ENCODE measurements at places on chromosomes 16 and 17. TPM values are rescaled to one million over a fixed set of nuclear protein-coding genes. Genes with fewer than 3 reads are reported as not detected.

MT1G gene
- 35.9 TPM for total RNA-seq

USP10 gene
- total RNA-seq: 116 TPM

GABARAP gene
- 118 TPM for total RNA-seq

GRCh38 chr16:54437921-54438320 is 151.3 kb upstream of the IRX3 start:
- H3K4me3 ChIP-seq: no peak overlapping the region
- no peaks in the 10 kb centered on the region for H3K36me3 ChIP-seq
- no peak for DNase-seq
- H3K27ac ChIP-seq: no peak overlapping the region
- H3K27me3 ChIP-seq: peaks cover 5% of the 10 kb centered on the region

DNA sequence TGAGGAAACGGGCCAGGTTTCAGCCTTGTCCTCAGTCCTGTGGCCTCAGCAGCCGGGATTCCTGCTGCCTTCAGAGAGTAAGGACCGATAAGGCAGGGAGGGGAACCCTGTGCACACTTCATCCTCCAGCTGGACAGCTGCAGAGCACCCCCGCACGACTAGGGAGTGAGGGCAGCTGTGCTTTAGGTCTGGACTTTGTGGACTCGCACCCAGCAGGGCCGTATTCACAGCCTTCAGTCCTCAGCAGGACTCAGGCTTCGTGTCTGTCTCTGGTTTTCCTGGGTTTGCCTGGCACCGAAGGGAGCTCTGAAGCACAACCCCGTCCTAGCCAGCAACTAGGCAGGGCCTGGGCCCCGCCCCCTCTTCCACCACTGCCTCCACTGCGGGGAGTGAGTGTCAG is 45.8 kb upstream of the CACNG5 start:
- DNase-seq: no peak
- no peak overlapping the region for H3K27ac ChIP-seq
- no peak overlapping the region for H3K4me3 ChIP-seq
- peaks cover 6% of the 10 kb centered on the region for H3K4me1 ChIP-seq
- H3K27me3 ChIP-seq: no peaks in the 10 kb centered on the region

- H3K27me3 ChIP-seq: peaks cover 1% of the 10 kb centered on the region
- H3K36me3 ChIP-seq: no peaks in the 10 kb centered on the region
- H3K4me3 ChIP-seq: no peak overlapping the region
- peaks cover 2% of the 10 kb centered on the region for H3K4me1 ChIP-seq
Measured at GRCh38 chr17:14747603-14747950, 446.7 kb downstream of the HS3ST3B1 start.

DNA sequence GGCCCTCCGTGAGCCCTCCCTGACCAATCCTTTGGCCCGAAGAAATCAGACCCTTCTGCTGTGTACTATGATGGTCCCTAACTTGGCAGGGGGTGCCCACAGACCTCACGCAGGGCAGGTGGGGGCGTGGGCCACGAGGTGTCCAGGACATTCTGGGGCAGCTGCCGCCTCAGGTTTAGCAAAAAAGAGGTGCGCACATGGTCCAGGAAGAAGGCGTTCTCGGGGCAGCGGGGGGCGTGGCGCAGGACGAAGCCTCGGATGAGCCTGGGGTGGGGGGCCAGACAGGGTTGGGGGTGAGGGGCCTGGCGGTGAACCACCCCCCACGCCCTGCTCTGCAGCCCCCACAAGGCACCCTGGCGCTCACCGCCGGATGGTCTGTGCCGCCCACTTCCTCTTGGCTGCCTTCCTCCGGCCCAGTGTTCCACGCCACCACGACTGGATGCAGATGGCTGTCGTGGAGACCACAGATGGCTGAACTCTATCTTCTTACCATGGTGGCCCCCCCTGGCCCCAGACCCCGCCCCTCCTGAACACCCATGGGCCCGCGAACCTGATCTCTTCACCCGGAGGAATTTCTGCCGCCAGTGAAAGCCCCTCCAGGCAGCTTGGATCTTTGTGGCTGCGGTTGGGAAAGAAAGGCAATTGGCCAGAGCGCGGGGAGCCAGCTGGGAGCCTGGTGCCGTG is 14.2 kb upstream of the CRK start:
- H3K36me3 ChIP-seq: peaks cover 12% of the 10 kb centered on the region
- H3K27me3 ChIP-seq: peaks cover 3% of the 10 kb centered on the region
- H3K4me1 ChIP-seq: peaks cover 15% of the 10 kb centered on the region
- no peak for DNase-seq
- no peak overlapping the region for H3K4me3 ChIP-seq

GRCh38 chr17:43878260-43879175 is 28.8 kb downstream of the MPP2 start:
- peaks cover under 1% of the 10 kb centered on the region for H3K27me3 ChIP-seq
- no peaks in the 10 kb centered on the region for H3K4me1 ChIP-seq
- peak; percentile 73 for DNase-seq
- H3K4me3 ChIP-seq: no peak overlapping the region

DNA sequence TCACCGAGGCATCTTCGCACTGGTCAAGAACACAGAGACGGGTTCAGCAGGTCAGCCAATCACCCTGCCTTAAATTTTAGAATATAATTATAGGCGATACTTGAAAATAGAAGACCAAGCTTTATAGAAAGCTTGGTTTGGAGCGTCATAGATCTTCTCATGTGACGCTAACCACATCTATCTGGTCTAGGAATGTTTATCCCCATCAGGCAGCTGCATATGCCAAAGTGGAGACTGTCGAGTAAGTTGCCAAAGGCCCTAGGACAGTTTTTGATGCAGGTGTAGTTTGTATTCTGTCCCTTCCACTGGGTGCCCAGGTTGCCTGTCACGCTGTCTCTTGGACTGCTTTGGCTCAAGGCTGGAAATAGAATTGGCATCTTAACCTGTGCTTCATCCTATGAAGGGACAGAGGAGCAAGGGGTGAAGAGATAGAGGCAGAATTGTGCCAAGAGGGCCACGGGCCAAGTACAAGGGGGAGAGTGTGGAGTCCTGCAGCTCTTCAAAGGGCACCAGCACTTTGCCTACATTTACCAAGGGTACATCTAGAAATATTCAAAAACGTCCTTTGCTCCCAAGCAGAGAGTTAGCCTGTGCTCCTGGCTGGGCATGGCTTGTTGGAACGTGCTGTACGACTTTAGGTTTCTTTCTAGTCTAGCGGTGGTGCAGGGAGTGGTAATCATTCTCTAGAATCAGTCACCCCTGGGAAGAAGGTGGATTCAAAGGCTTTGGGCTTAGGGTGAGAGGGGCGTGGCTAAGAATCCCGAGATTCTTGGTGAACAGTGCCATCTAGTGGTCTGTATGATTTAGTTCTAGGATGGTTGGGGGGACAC is 5.3 kb upstream of the WIPI1 start:
- H3K36me3 ChIP-seq: no peaks in the 10 kb centered on the region
- H3K27ac ChIP-seq: peak overlapping the region; percentile 97
- peaks cover 51% of the 10 kb centered on the region for H3K4me1 ChIP-seq
- DNase-seq: peak; percentile 84

GRCh38 chr16:84535851-84536250 is 31.4 kb upstream of the MEAK7 start:
- no peak for DNase-seq
- H3K4me1 ChIP-seq: peaks cover 20% of the 10 kb centered on the region
- no peak overlapping the region for H3K4me3 ChIP-seq

DNA sequence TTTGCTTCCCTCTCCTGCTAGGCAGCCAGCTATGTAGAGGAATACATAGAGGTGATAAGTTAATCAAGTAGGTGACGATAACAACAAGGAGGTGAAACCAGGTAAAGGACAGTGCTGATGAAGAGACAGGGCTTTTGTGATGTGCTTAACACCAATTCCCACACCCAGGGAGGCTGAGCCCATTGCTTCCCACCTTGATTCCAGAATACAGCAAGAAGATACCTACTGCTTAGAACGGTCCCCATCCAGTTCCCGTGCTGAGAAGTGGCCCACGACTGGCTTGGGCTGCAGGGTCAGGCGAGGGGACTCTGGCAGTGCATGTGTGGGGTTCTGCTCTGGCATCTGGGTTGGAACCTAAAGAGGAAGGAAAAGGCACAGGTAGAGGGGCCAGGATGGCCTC is 16.1 kb upstream of the GFAP start:
- no peak overlapping the region for H3K27ac ChIP-seq
- H3K4me1 ChIP-seq: no peaks in the 10 kb centered on the region
- DNase-seq: no peak

DNA sequence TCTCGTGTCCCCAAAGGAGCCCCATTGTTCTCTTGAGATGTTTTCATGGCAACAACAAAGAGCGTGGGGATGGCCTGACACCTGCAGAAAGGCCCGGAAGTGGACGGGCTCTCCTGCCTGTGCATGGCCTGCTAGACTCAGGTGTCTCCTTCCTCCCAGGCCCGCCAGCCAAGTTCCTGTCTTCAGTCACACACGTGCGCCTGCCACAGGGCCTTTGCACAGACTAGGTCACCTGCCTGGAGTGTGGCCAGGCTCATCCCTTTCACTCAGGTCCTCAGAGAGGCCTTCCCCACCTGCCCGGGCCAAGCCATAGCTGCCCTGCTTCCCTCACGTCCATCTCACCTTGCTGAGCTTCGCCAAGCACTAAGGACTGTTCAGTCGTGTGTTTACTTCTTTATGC is 300.9 kb downstream of the FOXL1 start:
- DNase-seq: no peak
- no peaks in the 10 kb centered on the region for H3K36me3 ChIP-seq
- peaks cover 41% of the 10 kb centered on the region for H3K27me3 ChIP-seq
- no peak overlapping the region for H3K27ac ChIP-seq

DNA sequence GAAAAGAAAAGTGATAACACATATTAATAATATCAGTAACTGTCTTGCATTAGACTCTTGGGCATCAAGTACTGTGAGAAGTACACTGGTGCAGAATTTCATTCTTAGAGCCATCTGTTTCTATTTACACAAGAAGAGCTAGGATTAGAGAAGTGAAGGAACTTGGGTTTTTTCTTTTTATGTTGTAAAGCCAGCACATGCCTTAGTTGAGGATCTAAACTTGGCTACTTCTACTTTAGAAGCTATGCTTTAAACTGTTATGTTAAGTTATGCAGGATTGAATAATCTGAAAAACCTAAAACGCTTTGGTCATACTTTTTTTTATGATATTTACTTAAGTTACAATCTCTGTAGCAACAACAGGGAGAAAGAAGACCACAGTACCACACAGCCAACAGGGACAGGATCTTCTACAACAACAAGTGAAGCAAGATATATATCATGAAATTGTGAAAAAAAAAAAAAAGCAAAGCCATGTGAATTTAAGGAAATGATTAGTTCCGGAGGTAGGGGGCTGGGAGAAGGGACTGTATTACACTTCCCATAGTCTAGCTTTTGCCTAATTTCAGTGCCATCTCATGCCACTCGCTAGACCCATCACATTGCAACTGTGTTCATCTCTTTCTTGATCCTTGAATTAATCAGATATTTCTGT is 305.1 kb upstream of the GOT2 start:
- H3K4me1 ChIP-seq: no peaks in the 10 kb centered on the region
- H3K4me3 ChIP-seq: no peak overlapping the region
- no peak for DNase-seq
- H3K27me3 ChIP-seq: no peaks in the 10 kb centered on the region

DNA sequence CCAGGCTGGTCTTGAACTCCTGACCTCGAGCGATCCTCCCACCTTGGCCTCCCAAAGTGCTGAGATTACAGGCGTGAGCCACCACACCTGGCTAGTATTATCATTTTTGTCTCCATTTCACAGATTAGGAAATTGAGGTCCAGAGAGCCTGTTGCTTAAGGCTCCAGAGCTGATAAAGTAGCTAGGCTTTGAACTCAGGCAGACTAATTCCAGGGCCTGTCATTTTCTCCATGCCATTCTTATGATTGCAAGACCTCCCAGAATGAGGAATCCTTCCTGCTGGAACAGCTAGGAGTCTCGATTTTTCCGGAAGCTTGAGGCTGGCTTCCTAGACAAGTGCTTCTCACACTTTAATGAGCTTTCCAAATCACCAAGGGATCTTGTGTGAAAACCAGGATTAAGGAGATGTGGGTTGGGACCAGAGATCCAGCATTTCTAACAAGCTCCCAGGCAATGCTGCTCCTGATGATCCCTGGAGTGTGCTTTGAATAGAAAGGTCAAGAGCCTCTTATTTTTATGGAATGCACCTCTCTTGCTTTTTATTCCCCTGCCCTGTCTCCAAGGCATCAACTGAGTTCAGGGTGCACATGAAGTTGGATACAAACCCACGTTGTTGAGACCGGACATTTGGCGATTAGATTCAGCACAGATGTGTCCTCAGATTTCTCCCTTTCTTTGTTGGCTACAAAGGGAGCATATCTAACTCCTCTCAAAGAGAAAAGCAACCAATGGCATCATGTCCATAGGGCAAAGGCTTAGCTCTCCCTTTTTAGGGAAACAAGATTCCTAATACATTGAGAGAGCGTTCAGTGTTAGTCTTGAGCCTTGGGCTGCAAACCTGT is 40.3 kb upstream of the FAM20A start:
- H3K4me3 ChIP-seq: no peak overlapping the region
- H3K27ac ChIP-seq: no peak overlapping the region

Data from activated CD8-positive, alpha-beta T cell treated with anti-CD3 and anti-CD28 coated beads for 36 hours (primary cell).